Hematopoietic multipotent progenitor cell treated with erythropoietin and hydrocortisone succinate and interleukin-3 and kit ligand, for 4 days (in vitro differentiated cells): ENCODE measurements at places on chromosomes 11 and 22.
A peak's percentile ranks its signal among the peaks of the same experiment; 100 is the strongest.

DNA sequence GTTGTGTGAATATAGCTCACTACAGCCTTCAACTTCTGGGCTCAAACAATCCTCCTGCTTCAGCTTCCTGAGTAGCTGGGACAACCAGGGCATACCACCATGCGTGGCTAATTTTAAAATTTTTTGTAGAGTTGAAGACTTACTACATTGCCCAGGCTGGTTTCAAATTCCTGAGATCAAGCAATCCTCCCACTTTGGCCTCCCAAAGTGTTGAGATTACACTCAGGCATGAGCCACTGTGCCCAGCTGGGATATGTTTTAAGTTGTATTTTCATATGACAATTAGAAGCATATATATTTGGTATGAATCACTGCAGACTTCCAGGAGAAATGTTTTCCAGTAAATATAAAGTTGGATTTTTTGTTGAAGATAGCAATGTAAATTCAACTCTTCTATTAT, 15.4 kb downstream of the DDX10 start:
- no peak for DNase-seq

DNA sequence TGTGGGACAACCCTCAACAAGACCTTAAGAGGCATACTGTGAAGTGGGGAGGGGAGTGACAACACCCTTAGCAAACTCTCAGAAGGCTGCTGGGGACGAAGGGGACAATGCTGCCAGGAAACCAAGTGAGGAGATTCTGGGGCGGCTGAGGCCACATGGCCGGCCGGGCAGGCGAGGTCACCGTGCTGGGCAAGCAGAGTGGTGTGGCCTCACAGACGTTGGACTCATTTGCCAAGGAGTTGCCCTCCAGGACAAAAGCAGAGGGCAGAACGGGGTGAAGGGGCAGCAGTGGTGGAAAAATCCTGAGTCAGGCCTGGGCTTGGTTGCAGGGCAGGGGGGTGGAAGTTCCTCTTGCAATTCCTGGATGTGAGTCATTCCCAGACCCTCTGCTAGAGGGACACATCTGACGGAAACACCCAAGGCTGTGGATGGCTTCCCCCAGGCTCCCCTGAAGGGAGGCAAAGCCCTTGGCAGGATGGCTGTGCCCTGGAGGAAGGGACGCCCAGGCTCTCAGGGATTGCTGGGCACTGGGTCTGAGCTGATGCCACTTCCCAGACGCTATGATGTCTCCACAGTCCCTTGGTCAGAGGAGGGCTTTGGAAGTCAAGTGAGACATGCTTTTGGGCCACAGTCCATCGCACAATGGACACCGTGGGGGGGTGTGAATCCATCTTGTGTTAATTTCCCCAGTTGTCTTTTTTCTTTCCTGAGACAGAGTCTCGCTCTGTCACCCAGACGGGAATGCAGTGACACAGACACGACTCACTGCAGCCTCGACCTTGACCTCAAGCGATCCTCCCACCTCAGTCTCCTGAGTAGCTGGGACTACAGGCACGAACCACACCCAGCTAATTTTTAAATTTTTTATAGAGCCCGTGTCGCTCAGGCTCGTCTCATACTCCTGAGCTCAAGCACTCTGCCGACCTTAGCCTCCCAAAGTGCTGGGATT, 16.2 kb upstream of the SHANK3 start:
- no peak for DNase-seq

GRCh38 chr11:27697679-27698275, 2.5 kb downstream of the BDNF start:
- no peak for DNase-seq

DNA sequence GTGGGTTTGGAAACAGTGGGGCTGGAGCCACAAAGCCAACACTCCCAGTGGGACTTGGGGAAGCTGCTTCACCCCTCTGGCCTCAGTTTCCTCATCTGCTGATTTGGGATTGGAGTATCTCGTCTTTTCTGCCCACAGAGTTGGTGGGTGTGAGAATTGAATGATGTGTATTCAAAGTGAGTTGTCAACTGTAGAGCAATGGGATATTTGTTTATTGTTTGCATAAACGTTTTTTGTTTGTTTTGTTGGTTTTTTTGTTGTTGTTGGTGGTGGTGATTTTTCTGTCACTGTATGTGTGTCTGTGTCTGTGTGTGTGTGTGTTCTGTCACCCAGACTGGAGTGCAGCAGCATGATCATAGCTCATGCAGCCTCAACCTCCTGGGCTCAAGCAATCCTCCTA, 542.0 kb downstream of the MIAT start:
- no peak for DNase-seq

DNA sequence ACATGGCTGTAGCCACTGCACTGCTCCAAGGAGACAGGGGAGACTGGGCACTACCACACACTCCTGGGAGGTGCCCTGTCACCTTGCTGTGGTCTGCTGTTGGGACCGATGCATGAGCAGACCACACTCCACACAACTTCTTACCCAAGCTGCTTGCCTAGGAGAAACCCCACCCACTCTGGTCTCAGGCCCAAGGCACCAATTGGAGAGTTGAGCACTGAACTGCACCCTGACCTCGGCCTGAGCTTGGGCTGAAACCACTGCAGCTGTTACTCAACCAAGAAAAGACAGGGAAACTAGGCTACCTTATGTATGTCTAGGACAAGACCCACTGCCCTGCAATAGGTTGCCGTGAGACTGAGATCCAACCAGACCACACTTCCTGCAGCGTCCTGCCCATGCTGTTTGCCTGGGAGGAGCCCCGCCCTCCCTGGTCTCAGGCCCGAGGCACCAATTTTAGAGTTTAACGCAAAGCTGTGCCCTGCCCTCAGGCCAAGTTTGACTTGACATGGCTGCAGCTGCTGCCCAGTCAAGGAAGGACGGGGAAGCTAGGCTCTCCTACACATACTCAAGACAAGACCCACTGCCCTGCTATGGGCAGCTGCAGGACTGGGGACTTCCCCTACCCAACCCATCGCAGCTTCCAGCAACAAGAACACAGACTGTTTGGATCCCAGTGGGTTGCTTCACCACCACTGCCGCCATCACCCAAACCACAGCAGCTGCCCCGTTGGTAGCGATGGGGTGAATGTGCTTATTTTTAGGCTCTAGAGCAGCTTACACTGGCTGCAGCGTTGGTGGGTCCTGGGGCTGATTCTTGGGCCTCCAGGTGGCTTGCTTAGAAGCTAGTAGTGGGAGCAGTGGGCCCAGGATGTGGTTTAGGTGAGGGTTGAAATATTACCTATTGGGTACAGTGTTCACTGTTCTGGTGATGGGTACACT, 66.8 kb downstream of the BRD1 start:
- DNase-seq: peak; percentile 68

GRCh38 chr11:79538775-79539174, 97.9 kb upstream of the TENM4 start:
- DNase-seq: no peak

GRCh38 chr11:119116601-119117000, 4.8 kb upstream of the HINFP start:
- no peak for DNase-seq

- peak; percentile 76 for DNase-seq
Observed at GRCh38 chr11:117597071-117597470, 199.9 kb downstream of the DSCAML1 start.

GRCh38 chr11:34318111-34319037, 39.4 kb downstream of the ABTB2 start:
- no peak for DNase-seq

DNA sequence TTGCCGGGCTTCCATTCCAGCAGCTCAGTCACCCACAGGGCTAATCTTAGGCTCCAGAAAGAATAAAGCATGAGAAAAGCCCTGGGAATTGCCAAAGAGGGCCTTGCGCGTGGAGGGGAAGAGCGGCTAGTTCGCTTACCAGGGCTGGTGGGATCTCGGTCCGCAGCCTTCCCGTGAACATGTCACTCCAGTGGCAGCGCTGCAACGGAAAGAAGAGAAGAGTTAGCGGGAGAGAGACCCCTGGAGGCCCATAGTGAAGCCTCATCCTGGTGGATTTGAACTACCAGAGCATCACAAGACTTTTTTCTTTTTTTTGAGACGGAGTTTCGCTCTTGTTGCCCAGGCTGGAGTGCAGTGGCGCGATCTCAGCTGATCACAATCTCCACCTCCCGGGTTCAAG, 18.0 kb downstream of the RANGAP1 start:
- no peak for DNase-seq

GRCh38 chr11:103397369-103397768, 288.1 kb downstream of the DYNC2H1 start:
- DNase-seq: no peak
